ENCODE measurements at places on chromosomes 12 and 14.

GRCh38 chr12:69328426-69328825, 19.8 kb upstream of the LYZ start:
- DNase-seq: no peak

DNA sequence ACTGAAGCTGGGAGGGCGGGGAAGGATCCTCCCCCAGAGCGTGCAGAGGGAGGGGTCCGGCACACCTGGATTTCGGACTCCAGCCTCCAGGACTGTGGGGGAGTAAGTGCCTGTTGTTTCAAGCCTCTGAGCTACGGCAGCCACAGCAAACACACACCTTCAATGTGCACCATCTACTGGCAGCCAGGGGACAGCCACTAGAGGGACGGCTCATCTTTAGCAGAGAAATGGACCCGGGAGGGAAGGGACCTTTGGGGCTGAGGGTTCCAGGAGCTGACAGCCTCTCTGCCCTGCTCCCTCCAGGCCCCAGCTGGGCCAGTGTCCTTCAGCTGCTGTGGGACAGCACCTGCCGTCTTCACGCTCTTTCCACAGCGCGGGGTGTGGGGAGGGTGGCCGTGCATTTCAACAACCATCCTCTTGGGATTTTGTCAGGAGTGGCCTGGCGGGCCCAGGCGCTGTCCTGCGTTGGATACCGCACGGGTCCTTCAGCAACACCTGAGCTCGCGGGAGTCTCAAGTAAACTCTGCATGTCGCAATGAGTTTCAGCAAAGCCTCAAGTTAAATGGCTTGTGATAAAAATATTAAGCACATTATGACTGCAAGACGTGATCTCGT, 209.2 kb upstream of the C14orf180 start:
- no peak for DNase-seq

- DNase-seq: no peak
These were observed 338.7 kb downstream of the ACSS3 start for GRCh38 chr12:81416571-81416970.

- no peak for DNase-seq
These were observed 260.4 kb upstream of the PPFIA2 start for GRCh38 chr12:82019533-82019932.

DNA sequence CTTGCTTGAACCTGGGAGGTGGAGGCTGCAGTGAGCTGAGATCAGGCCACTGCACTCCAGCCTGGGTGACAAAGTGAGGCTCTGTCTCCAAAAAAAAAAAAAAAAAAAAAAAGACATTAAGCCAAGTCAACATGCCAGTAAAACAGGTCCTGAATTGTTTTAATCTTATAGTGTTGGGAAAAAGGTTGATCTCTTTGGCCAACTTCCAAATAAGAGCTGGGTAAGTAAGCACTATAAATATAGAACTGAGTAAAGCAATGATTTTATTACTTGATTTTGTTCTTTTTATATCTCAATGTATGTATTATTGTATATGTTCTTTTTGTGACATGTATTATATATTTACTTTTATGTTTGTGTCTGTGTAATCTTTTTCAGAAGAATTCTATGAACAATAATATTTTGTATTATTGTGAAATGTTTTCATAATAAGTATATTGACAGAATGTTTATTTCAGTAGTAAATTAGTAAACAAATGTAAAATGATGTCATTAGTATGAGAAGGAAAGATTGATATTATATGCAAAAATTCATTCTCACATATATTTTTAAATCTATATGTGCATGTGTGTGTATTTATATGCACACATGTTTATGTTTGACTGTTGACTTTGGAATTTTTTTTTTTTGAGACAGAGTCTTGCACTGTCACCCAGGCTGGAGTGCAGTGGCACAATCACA, 9.6 kb upstream of the AKAP6 start:
- DNase-seq: no peak

- DNase-seq: no peak
These were observed 42.4 kb downstream of the GLRX5 start for GRCh38 chr14:95577067-95577800.

DNA sequence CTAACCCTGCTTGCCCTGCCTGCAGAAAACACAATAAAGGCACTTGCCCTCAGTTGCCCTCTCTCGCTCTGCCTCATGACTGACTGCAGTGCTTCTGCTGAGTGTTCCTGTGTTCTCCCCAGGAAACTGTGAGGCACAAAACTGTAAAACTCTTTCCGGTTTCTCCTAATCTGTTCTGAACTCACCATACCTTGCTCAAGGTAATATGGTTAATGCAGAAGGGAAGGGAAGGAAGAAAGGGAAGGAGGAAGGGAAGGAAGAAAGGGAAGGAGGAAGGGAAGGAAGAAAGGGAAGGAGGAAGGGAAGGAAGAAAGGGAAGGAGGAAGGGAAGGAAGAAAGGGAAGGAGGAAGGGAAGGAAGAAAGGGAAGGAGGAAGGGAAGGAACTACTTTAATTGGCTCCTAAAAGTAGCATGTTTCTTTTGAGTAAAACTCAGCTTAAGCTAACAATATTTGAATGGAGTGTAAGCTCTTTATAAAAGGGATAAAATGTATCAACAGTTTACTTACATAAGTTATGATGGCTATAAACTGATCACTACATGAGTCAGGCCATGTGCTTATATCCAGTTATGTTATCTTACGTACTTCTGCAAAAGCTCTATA, 334.0 kb upstream of the CLEC14A start:
- DNase-seq: no peak

GRCh38 chr14:79631276-79631675, 580.0 kb downstream of the DIO2 start:
- DNase-seq: no peak
